Activated CD8-positive, alpha-beta memory T cell treated with anti-CD3 and anti-CD28 coated beads for 1 hour (primary cell): ENCODE measurements at places on chromosomes 5 and 9.

DNA sequence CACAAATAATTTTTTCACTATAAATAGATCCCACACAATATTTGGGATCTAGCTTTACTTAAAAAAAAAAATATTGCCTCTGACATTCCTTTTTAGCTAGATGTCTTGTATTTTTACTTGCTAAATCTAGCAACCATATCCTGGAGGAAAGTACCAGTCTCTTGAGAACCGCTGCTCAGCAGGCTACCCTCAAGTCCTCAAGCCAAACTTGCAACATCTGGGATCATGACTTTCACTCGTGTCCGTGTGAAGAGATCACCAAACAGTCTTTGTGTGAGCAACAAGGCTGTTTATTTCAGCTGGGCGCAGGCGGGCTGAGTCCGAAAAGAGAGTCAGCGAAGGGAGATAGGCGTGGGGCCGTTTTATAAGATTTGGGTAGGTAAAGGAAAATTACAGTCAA, 180.3 kb upstream of the FER start:
- no peak for DNase-seq

- DNase-seq: no peak
Measured at GRCh38 chr5:15516486-15516885, 16.5 kb downstream of the FBXL7 start.

GRCh38 chr5:177128551-177128981, 5.0 kb upstream of the NSD1 start:
- no peak for DNase-seq

DNA sequence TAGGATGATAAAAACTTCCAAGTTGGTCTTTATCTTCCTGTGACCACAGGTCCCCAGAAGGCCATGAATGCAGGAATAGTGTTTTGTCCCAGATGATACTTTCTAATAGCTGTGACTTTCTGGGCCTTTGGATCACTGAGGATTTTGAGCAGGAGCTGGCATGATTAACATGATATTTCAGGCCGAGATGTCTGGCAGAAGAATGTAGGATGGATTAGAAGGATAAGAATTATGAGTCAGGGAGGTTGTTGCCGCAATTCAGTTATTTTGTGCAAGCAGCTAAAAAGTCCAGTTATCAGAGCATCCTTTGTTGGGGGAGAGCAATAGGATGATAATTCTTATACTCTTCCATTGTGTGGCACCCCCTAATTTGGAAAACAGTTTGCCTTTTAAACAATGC, 189.7 kb downstream of the PSAT1 start:
- no peak for DNase-seq

GRCh38 chr5:139282197-139282557, 11.4 kb upstream of the MATR3 start:
- no peak for DNase-seq

DNA sequence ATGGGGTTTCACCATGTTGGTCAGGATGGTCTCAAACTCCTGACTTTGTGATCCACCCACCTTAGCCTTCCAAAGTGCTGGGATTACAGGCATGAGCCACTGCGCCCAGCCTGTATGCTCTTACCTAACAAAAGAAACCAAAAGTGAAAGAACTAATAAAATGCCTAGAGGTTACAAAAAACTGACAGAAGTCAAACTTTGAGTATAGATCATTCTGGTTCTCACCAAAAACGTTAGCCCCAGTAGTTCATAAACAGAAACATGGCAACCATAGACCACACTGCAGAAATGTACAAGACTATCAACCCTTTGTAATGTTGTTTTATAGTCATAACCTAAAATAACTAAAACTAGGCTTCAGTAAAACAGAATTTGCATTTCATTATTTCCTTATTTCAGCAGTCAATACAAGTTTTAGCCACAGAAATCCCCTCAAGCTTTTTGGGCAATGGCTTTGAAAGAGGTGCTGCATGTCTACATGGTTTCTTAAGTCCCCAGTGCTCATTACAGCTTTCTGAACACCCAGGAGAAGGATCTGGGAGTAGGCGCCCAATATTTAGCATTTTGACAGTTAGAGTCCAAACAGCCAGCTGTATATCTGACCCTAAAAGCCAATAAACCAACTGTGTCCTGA, 72.5 kb downstream of the EPB41L4A start:
- DNase-seq: no peak

DNA sequence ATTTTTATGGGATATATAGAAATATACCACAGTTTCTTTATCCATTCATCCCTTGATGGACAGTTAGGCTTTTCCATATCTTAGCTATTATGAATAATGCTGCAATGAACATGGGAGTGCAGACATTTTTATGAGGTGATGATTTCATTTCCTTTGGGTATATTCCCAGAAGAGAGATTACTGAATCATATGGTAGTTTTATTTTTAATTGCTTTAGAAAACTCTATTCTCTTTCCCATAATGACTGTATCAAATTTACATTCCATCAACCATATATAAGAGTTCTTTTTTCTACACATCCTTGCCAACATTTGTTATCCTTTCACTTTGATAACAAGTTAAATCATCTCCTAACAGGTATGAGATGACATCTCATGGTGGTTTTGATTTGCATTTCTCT, 821.6 kb downstream of the TLE1 start:
- no peak for DNase-seq
